Stimulated activated CD8-positive, alpha-beta memory T cell treated with anti-CD3 and anti-CD28 coated beads, Interleukin-7, amount 100 ng/mL, for 1 hour (primary cell): ENCODE measurements at places on chromosomes 6 and 20.

GRCh38 chr6:108078191-108078590, 3.6 kb upstream of the OSTM1 start:
- no peak for DNase-seq

GRCh38 chr20:46137816-46138215, 19.7 kb downstream of the CD40 start:
- no peak for DNase-seq

GRCh38 chr6:150176152-150176551, 33.3 kb downstream of the PPP1R14C start:
- DNase-seq, result no peak

GRCh38 chr6:133756078-133756695, 132.7 kb upstream of the TCF21 start:
- no peak for DNase-seq

DNA sequence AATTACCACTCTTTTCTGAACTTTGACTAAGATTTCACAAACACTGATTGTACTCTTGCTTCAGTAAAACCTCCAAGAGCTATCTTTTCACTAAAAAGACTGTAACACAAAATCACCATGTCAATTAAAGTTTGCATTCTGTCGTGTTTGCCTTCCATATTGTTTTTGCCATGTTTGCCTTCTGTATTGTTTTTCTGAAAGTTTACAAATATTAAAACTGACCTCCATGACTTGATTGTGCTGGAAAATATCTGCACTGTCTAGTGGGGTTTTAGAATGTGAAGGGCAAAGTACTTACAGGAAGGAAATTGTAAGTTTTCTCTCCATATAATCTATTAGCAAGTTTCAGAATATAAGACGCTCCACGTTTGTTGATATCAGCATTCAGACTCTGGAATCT, 3.4 kb downstream of the SERPINB1 start:
- DNase-seq, result no peak

- DNase-seq, result no peak
These were observed 29.6 kb upstream of the CRIP3 start for GRCh38 chr6:43338243-43338642.

- no peak for DNase-seq
These were observed 264.8 kb downstream of the RNGTT start for GRCh38 chr6:88698661-88699060.

GRCh38 chr6:151026041-151026663, 160.7 kb downstream of the MTHFD1L start:
- DNase-seq, result no peak

DNA sequence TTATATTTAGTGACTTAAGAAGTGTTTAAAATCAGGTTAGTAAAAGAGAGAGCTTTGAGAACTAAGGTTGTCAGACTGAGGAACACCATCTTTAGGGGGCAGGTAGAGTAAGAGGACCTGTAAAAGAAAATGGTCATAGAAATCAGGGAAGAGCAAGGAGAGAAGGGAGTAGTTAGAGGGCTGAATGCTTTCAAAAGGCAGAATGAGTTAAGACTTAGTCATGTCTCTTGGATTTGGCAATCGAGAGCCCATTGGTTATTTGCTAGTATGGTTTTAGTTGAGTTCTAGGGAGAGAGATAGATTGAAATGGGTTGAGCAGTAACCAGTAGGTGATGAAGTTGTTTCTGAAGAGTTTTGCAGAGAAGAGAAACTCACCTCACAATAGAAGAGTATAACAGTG, 51.1 kb downstream of the RALGAPB start:
- no peak for DNase-seq

DNA sequence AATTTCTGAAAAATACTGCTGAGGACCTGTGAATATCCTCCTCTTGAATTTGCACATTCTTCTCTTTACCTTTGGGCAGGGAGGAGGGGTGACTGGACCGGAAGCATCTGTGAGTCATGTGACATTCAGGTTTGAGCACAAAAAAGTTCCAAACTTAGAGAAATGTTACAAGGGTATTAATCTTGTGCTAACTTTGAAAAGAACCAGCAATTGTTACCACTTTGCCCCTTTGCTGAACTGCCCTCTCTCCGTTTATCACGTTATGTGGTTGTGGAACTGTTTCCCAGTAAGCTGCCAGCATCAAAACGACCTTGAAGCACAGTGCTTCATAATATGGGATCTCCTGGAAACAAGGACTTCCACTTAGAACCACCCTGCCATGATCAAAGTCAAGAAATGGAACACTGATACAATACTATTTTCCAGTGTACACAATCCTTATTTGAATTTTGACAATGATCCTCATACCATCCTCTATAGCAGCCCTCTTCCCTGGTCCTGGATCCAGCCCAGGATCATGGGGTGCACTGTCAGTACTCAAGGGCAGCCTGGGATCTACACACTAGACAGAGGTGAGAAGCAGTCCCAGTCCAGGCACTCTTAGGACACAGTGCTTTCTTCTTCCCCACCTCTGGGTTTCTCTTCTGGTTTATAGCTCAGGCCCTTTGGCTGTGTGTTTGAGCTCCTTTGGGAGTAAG, 2.3 kb upstream of the TUBB1 start:
- DNase-seq, result no peak

DNA sequence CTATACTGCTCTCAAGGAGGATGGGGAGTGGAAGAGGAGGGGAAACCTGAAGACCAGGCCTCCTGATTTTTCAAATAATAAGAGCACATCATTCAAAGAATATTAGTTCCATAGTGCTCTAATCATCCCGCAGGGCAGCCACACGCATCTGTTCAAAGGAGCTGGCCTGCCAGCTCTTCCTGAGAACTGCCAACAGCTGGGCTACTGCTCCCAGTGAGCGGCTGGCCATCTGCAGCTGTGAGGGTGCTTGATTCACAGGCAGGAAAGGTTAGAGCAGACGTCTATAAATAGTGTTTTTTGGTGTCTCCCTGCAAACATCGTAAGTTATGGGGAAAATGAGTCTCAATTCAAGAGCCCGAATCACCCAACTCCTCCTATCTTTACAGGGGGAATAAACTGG, 17.3 kb downstream of the NSFL1C start:
- DNase-seq, result no peak

GRCh38 chr6:128239146-128239545, 281.3 kb downstream of the PTPRK start:
- no peak for DNase-seq

DNA sequence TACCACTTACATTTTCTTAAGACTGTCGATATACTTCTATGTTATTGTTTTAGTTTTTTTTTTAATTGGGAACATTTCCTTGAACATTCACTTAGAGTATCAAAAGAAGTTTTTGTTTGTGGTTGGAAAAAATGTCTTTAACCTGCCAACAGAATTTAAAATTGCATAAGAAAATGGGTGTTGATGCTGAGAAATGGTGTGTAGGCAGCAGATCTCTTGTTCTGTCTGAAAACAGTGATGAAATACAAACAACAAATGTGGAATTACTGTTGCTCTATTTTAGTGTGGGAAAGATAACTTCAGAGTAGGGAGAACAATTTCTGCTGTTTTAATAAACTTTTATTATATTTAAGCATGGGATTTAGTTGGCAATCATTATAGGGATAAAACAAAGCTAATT, 293.5 kb downstream of the CDKAL1 start:
- no peak for DNase-seq

GRCh38 chr6:127289934-127290333, 23.3 kb downstream of the RNF146 start:
- DNase-seq, result no peak

DNA sequence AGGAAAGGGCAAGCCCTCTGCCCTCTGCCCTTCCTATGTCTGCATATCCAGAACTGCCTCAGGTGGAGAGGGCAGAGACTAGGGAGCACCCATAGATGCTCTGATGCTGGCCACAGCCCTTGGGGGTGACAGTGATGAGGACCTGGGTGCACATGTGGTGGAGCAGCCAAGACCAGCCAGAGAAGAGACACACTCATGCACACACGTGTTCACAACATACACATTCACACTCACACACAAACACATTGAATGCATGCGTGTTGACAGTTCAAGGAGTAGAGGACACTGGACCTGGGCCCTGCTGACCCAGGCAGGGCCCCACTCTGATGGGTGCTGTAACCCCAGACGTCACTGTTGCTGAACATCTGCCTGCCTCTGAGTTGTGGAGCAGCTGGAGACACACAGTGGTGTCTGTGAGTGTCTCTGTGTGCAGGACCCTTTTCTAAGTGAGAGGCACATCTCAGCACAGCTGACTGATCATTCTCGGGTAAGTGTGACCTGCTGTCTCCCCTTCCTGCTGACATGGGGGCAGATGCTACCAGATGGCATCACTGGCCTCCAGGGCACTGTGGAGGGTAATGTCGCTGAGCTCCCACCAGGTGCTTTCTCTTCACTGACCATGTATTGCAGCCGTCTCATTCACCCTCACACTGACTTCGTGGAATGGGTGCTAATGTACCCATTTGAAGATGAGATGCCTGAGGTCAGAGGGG, 30.1 kb upstream of the MAS1L start:
- no peak for DNase-seq

- no peak for DNase-seq
These were observed 52.9 kb downstream of the TRMT11 start for GRCh38 chr6:126039284-126039683.

GRCh38 chr20:32466739-32467505, 108.8 kb downstream of the ASXL1 start:
- DNase-seq, result no peak

DNA sequence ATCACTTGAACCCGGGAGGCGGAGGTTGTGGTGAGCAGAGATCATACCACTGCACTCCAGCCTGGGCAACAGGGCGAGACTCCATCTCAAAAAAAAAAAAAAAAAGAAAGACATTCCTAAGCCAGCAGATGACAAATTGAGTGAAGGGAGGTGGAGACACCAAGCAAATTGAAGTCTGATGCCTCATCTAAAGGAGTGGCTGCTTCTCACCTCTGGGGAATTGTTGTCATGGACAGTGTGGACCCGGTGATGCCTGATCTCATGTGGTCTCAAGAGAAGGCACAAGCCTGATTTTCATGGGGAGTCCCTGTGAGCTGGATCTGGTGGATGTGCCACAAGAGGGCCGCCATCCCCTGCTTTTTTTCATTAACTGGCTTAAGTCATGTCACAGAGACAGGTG, 272.0 kb downstream of the ZNF217 start:
- DNase-seq, result no peak

- no peak for DNase-seq
These were observed 4.3 kb downstream of the CEBPB start for GRCh38 chr20:50194831-50195523.

- no peak for DNase-seq
These were observed 22.7 kb upstream of the CD2AP start for GRCh38 chr6:47454713-47455396.

GRCh38 chr6:134092449-134092848, 40.0 kb upstream of the SLC2A12 start:
- no peak for DNase-seq

DNA sequence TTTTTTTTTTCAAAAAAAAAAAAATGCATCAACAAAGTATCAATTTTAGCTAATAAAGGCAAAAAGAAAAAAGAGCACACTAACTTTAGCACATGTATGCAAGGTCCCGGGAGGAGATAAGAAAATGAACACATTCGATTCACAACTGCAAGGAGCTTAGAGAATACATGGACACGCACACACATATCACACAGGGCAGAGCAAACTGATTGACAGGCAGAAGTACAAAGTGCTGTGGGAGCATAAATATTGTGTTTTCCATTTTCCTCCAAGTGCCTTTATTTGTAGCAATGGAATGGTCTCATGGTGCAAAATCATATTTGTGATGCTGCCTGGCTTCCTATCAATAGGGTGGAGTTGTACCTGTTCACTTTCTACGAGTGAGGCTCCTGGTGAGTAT, 63.8 kb downstream of the SGK1 start:
- DNase-seq, result no peak

- DNase-seq, result no peak
These were observed 75.0 kb downstream of the SYCP2 start for GRCh38 chr20:59858425-59858824.

- DNase-seq, result no peak
These were observed 47.9 kb downstream of the EPB41L2 start for GRCh38 chr6:131015025-131015591.

DNA sequence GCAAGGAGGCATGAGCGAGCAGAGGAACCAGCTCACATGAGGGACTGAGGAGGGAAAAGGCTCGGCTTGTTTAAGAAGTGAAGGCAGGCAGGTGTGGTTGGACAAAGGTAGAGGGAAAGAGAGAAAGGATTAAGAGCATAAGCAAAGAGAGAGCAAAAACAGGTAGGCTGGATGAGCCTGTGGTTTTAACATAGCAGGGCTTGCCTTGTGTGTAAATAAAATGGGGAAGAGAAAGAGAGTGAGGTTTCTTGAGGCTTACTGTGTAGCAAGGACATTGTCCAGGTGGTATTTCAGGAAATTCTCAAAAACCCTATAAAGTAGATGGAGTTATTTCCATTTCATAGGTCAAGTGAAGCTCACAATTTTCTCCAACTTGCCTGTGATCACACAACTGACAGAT, 93.9 kb upstream of the HDAC2 start:
- no peak for DNase-seq

- DNase-seq, result no peak
These were observed 19.5 kb downstream of the NDUFAF4 start for GRCh38 chr6:96878143-96878542.

DNA sequence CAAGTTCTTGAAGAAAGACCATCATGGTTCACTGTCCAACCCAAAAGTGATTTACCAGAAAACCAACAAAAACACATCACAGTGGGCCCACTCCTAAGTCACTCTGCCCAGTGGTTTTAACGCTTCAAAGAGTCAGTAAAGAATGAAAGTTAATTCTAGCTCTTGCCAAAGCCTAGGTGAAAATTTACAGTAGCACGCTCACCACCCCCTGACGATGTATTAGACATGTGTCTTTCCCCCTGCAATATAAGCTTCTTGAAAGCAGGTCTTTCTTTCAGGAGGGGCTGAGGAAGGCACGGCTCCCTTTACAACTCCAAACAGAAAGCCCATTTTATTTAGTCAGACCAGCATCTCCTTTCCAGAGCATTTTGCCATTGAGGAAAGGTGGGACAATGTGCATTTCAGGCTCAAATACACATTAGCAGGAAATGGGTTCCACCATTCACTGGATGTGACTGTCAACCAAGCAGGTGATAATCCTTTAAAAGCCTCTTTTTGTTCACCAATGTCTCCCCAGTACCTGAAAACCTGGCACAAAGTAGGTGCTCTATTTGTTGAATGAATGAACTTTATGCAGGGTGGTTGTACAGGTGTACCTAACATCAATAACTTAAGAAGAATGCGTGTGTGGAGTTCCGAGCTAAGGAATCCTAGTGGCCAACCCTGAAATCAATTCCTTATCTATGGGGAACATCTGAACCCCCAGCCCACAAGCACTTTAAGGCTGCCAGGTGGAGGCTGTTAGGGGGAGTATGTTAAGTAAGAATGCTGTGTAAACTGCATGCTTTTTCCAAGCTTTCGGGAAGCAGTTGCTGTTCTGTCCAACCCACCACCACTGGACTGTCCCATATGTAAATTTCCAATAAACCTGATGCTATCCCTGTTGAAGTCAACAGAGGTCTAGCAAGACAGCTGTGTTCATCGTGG, 11.4 kb downstream of the EZR start:
- no peak for DNase-seq

GRCh38 chr6:120918137-120918536, 416.1 kb downstream of the TBC1D32 start:
- DNase-seq, result no peak

- no peak for DNase-seq
These were observed 86.4 kb upstream of the CBLN4 start for GRCh38 chr20:56091628-56092234.

GRCh38 chr6:31139599-31139998, 733 bp upstream of the PSORS1C2 start:
- DNase-seq, result no peak

GRCh38 chr6:159761129-159761872, 544 bp upstream of the ACAT2 start:
- DNase-seq, result no peak
